ENCODE measurements at places on chromosomes 7 and 10.

DNA sequence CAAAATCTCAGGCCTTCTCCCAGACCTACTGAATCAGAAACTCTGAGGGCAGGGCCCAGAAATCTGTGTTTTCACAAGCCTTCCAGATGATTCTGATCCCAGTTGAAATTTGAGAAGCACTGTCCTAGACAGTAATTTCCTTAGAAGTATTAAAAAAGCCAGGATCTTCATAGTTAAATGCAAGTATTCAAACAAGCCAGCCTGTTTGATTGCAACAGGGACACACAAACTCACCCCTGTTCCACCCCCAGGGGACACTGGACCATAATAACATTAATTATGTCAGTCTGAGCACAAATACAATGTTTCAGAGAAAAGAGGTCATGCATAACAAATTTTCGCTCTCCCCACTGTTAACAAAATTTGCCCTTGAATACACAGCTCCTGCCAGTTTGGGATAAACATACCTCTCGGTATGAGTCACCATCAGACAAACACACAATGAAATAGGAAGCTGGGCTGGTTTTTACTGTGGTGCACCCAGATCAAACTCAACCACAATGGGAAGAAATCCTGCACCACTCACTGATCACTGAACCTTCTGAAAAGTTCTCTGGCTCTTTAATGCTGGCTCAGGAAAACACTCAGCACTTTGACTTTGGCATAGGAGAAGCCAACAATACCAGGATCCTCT, 34.3 kb downstream of the ABLIM1 start:
- peak; percentile 66 for DNase-seq

DNA sequence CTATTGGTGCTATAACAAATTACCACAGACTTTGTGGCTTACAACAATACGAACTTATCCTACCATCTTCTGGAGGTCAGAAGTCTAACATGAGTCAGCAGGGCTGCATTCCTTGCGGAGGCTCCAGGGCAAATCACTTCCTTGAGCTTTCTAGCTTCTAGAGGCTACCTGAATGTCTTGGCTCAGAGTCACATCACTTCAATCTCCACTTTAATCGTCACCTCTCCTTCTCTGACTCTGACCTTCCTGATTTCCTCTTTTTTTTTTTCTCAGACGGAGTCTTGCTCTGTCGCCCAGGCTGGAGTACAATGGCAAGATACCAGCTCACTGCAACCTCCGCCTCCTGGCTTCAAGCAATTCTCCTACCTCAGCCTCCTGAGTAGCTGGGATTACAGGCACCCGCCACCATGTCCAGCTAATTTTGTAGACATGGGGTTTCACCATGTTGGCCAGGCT, 44.6 kb upstream of the ANAPC16 start:
- peak; percentile 29 for DNase-seq

DNA sequence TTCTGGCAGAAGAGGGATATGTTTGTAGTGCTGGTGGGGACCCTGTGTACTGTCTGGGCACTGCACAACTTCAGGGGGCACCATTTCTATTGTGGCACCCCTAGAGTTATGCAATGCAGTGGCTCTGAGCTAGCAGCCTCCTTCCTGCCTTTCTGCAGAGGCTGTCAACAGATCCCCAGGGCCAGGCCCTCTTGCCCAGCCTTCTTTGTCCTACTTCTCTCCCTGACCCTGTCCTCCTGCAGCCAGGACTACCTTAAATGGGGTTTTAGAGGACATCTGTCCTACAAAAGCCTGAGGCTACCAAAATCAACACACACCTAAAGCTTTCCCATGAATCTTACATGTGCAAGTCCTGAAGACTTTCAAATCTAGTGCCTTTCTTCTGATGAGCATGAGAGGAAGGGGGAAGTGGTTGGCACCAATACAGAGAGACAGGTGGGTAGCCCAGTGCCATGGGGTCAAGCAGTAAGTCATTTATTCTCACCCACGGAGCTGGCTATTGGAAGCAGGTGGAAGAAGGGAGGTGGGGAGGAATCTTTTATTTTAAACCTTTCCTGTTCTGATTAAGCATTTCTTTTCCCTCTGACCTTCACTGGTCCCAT, 2.4 kb downstream of the SPOCK2 start:
- DNase-seq, result no peak

DNA sequence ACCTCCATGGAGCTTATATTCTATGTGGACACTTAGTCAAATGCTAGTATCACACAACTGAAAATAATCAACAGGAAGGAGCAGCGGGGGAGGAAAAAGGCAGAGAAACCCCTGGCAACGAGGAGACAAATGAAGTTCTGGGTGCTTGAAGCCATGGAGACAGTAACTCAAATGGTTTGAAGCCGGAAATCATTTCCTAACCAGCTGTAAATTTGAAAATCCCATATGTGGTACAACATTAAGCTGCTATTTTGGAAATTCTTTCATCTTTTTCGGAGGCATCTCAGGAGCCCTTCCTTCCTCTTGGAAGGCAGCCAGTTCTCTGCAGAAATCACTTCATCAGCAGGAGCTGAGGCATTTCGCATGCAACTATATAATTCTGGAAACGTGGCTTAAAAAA, 91.4 kb downstream of the PPP1R3C start:
- no peak for DNase-seq

DNA sequence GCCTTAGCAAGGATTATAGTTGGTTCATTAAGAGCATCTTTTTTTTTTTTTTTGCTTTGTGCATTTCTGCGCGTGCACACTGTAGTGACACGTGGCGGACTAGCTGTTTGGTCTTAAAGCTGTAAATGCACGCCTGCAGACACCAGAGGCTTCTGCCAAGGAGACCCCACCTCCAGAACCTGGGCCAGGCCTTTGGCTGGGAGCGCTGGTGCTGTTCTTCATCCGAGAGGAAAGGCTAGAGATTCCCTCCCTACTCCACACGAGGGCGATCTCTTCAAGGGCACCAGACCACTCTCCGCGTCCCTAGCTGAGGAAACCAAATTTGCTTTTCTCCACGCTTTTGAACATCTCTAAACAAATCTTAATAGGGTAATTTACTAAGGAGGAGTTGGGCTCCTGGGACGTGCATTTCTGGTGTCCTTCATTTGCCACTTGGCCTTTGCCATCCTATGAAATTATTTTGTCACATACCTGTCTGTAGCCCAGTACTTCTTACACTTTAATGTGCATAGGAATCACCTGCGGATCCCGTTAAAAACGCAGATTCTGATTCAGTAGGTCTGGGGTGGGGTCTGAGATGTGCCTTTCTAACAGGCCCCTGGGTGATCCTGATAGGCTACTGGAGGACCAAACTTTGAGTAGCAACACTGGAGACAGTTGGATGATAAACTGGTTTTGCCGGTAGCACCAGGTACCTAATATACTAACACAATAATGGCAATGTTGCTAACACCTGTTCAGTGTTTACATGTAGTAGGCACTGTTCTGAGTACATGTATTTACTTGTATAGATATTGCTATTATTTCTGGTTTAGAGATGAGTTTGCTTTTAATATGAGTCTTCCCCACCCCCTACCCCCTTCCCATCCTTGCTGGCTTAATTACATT, 1.3 kb upstream of the SLC26A5 start:
- DNase-seq, result no peak

- DNase-seq, result peak; percentile 26
Observed at GRCh38 chr7:116802144-116802745, 60.1 kb upstream of the CAPZA2 start.

DNA sequence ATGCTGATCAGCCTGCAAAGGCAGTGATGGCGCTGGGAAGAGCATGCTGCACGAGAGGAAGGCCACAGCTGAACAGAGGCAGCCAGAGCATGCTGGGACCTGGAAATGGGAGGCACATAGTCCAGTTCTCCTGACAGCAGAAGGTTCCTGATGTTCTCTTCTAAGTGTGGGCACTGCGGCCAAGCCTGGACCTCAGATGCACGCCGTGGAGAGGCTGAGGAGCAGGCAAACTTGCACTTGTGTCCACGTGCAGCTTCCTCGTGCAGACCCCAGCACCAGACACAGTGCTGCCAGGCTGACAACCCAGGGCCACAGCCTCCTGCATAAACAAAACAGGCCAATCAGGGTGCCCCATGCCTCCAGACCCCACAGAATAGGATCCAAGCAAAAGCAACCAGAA, 93.5 kb upstream of the LANCL2 start:
- DNase-seq, result no peak

DNA sequence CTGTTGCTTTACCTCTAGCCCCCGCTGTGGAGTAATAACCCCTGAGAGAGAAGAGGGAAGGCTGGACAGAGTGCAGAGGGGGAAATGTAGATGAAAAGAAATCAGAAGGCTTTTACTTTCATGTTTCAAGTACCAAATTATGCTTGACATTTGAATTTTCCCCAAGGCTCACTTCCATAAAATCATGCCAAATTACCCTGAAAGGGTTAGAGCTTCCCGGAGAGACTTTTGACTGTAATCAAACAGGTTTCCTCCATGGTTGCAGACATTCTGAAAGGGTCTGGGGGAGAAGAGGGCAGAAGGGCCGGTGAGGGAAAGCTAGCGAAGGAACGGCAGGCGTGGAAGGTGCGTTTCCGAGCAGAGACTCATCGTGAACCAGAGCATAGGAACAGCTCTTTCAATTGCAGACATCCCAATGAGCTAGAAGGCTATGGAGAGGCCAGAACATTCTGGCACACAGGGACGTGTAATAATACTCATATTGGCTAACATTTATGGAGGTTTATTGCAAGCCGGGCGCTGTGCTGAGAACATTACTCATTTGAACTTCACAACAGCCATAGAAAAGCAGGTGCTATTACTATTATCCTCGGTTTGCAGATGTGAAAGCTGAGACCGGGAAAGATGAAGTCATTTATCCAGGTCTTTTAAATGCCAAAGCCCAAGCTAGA, 620.8 kb upstream of the AUTS2 start:
- DNase-seq, result no peak

- no peak for DNase-seq
Observed at GRCh38 chr7:1134951-1135350, 25.0 kb downstream of the ZFAND2A start.

DNA sequence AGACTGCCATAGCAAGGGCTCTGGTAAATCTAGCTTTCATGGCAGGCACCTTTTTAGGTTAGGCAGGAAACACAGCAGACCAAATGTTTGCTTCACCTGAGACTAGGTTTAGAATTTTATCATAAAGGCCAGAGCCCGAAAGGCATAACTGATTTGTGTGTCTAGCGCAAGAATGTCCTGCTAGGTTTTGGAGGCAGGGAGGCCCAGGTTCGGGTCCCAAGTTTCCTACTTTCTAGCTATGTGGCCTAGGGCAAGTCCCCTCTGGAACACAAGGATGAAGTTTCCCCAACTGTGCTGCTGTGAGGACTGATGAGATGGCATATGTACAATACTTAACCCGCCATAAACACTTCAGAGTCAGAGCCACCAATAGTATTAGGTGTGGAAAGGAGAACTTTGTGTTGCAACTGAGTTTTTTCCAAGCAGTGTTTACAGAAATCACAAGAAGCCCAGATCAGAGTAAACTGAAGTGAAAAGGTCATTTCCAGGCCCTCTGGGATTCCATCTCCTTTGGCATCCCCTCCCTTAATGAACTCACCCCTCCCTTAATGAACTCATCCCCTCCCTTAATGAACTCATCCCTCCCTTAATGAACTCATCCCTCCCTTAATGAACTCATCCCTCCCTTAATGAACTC, 244.9 kb downstream of the SKAP2 start:
- no peak for DNase-seq

- DNase-seq, result no peak
Observed at GRCh38 chr10:113746217-113746957, 5.1 kb upstream of the PLEKHS1 start.

GRCh38 chr10:133453516-133454203, at the start of gene SCART1:
SCART1 (plus strand) TSS chr10:133453945; CDS start chr10:133453998, 53 bp downstream.
- no peak for DNase-seq

- DNase-seq, result no peak
Observed at GRCh38 chr7:45660201-45660900, 86.2 kb downstream of the ADCY1 start.

DNA sequence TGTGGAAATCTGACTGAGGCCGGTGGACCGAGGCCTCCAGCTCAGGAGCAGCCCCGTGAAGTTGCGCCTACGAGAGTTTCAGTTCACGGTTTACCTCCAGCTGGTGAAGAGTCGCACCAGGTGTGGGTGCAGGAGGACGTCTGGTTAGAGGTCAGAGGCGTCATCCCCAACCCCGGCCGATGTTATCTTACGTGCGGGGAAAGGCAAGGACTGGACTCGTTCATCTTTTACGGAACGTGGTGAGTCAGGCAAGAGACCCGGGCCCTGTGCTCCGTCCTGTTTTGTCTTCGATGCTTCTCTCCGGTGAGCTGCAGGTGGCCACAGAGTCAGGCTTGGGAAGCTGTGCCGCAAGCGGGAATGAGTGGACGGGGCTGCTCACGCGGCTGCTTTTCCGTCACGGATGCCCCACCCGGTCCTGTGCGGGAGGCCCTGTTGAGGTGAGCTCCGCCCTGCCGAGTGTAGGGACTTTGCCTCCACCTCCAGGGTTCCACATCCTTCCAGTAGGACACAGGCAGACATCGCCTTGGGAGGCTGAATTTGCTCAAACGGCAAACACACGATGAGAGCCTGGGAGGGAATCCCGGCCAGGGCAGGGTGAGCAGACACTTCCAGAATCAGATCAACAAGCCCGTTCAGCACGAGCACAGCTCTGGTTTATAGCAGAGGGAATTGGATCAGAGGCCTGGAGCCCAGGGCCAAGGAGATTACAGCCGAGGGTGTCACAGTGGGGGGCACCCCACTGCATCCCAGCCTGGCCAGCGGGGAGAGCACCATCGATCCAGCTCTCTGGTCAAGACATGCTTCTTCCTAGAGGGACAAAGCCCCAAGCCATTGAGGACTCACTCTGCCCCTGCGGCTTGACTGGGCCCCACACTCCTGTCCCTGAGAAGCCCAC, 50.1 kb upstream of the INPP5A start:
- no peak for DNase-seq

GRCh38 chr7:155920068-155920461, 107.8 kb upstream of the SHH start:
- no peak for DNase-seq

GRCh38 chr10:131775433-131775832, 125.4 kb upstream of the PPP2R2D start:
- DNase-seq, result no peak

DNA sequence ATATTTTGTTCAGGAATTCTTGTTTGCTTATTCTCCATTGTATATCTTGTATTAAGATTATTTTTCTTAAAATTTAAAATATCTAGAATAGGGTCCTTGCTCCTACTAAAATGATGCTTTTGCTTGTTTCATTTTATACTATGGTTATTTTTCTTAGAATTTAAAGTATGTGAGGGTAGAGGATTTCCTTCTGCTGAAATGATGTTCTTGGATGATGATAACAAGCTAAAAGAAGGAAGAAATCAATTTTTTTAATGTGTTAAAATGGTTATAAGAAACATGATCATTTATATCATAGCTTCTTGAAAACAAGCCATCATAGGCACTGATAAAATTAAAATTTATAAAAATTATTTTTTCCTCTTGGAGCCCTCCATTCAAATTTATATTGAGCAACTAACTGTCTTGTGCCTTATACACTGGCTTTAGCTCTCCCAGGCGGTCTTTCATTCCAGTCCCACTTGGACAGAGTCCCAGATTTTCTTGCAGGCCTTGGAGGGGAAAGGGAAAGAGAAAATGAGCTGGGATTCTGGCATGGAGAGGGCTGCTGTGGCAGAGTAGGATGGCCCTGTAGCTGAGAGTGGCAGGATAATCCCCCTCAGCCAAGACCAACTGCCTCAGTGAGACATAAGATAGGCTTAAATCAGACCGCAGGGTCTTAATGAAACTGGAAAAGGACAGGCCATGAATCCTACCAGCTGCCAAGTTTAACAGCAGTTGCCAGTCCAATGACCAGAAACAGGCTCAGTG, 60.2 kb downstream of the DNAJB9 start:
- DNase-seq, result no peak
